ENCODE measurements at places on chromosomes 7 and 10.

DNA sequence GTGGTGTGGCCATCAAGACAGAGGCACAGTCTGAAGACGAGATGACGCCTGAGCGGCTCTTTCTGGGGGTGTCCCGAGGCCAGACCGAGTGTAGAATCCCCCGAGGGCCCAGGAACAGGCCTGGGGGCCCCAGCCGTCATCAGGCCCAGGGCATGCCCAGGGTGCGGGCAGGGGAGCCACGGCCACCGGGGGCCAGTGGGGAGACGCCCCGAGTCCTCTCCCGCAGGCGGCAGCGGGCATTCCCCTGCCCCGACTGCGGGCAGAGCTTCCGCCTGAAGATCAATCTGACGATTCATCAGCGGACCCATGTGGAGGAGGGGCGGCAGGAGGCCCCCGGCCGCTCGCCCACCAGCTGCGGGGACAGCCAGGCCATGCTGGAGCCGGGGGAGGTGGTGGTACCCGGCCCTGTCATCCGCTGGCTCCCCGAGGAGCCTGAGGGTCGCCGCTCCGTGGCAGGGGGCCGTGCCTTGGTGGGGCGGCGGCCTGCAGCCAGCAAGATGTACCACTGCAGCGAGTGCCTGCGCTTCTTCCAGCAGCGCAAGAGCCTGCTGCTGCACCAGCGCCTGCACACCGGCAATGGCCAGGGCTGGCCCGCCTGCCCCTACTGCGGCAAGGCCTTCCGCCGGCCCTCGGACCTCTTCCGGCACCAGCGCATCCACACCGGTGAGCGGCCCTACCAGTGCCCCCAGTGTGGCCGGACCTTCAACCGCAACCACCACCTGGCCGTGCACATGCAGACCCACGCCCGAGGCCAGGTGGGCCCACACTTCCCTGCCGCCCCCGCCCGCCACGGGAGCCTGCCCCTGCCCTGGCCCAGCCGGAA lies 19.7 kb downstream of the ZNF783 start:
- DNase-seq, result no peak

GRCh38 chr7:93736668-93737369 lies 153.7 kb downstream of the TFPI2 start:
- peak; percentile 6 for DNase-seq

- DNase-seq, result no peak
Measured at GRCh38 chr7:70790215-70791073, 341.5 kb upstream of the GALNT17 start.

GRCh38 chr10:101588879-101589278 lies 758 bp downstream of the DPCD start:
- DNase-seq, result peak; percentile 42

- no peak for DNase-seq
Measured at GRCh38 chr10:124913167-124913566, 28.8 kb upstream of the ZRANB1 start.

- DNase-seq, result no peak
Measured at GRCh38 chr10:6278519-6279120, 75.9 kb downstream of the PFKFB3 start.

DNA sequence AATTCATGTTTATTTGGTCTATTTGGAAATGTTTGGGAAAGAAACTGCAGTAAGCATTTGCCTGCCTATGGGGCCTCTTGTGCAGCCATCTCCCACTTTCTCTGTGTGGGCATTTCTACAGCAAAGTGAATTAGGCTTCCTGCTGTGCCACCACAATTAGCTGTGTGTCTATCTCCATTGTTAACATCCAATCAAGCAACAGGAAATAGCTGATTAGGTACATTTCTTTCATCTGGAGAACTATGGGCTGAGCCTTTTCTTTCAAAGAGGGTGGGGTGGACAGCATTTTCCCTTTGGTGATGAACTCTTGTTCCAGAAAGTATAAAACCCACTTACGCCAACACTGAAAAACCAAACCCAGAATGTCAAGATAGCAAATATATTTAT lies 640.0 kb downstream of the ACTR3B start:
- no peak for DNase-seq

DNA sequence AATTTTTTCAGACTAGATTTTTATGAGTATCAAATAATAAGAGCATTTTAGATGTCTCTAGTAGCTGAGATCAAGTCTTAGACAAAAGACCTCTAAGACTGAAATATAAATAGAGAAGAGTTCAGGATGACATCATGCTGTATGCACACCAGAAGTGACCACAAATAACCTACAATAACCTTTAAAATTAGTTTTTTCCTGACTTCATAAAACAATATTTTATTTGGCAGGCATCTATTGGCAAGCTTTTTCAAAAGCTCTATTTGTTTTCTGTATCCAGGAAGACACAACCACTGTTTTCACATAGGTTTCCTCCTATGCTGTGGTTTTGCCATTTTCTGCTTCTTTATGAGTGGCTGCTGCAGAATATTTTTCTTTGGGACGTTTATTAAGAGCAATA lies 359.1 kb downstream of the CRPPA start:
- DNase-seq, result peak; percentile 44

DNA sequence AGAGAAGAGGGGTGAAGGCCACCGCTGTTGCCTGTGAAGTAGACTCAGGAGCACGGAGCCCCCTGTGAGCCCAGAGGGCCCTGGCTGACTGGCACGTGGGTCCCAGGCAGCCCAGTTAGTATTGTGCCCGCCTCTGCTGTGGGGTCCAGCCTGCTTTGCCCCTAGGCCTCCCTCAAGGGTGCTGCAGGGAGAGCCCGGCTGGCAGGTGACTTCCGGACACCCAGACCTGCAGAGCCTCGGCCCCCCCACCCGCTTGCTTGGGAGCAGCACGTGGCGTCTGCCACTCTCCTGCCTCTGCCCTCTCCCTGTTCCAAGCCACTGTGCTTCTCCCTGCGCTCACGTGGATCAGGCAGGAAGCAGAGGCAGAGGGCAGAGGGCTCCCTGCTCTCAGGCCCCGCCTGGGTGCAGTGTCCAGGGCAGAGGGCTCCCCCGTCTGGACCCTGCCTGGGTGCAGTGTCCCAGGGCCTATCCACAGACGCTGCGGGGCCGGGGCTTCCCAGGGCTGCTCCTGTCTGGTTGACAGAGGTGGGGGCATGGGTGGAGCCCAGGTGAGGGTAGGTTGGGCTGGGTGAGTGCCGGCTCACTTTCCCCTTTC lies 88.4 kb downstream of the DNAJB6 start:
- DNase-seq, result no peak
